ENCODE measurements at places on chromosomes 1 and 21.

- no peak for DNase-seq
These were observed 20.9 kb downstream of the SLC2A5 start for GRCh38 chr1:9048551-9048950.

DNA sequence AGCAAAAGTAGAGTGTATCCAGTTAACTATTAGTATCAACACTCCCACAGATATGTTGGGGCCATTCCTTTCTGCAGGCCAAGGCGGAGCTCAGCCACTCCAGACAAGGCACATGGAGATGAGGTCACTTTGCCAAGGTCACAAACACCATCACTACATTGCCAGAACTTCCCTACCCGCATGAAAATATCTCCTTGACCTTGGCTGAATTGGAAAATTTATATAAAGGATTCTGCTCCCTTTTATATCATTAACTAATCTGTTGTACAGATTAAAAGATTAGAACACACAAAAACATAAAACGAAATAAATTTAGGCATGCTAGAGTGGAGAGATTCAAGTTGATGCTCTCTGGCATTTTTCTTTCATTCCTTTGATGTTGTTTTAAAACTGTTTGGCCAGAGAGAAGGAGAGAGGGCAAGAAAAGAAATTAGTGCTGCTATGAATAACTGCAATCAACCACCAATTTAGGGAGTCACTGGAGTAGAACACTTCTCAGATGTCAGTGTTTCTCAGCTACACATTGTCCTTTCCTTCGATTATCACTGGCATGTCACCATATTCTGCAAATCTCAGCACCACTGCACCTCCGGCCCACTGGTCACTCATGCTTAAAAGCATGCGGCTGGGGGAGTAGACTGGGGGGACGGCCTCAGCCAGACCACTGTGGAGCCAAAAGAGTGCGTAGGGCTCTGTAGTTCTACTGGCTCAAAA lies 78.7 kb upstream of the ATP1B1 start:
- no peak for DNase-seq

- DNase-seq, result no peak
These were observed 14.8 kb upstream of the S1PR1 start for GRCh38 chr1:101221945-101222429.

GRCh38 chr1:66244429-66244828 lies 289.5 kb upstream of the SGIP1 start:
- DNase-seq, result no peak

Measured in LoVo (cell line).